ENCODE measurements at places on chromosomes 13 and 19.

- no peak for DNase-seq
These were observed 71.5 kb downstream of the KCTD15 start for GRCh38 chr19:33868076-33868735.

GRCh38 chr19:6412447-6413091 lies 12.0 kb downstream of the KHSRP start:
- DNase-seq, result no peak

GRCh38 chr13:94063096-94063495 lies 416.4 kb downstream of the DCT start:
- no peak for DNase-seq

DNA sequence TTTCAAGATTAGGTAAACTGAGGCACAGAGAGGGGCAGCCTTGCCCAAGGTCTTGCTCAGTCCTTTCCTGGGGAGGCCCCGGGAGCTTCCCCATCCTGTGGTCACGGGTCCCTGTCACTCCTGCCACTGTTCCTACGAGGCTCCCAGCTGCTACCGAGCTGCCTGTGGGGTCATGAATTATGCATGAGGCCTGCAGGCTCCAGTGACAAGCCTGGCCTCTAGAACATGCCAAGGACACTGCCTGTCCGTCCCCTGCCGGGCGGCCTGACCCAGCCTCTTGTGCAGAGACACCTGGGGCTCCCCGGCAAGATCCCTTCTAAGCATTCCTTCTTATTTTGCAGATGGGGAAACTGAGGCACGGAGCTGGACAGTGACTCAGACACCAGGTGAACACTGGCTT lies 2.7 kb downstream of the FCHO1 start:
- peak; percentile 36 for DNase-seq

DNA sequence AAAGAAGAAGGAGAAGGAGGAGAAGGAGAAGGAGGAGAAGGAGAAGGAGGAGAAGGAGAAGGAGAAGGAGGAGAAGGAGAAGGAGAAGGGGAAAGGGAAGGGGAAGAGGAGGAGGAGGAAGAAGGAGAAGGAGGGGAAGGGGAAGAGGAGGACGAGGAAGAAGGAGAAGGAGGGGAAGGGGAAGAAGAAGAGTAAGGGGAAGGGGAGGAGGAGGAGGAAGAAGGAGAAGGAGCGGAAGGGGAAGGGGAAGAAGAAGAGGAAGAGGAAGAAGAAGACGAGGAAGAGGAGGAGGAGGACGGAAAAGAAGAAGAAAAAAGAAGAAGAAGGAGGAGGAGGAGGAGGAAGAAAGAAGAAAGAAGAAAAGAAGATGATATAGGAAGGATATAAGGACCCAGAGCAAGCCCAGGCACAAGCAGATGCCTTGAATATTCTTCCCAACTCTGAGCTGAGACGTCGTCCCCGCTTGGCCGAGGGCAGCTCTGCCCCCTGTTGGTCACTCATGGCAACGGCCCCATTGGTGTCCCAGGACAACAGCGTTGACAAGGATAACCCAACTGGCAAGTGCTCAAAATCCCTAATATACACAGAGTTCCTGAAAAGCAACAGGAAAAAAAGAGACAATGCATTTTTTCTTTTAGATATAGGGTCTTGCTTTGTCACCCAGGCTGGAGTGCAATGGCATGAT lies 30.6 kb upstream of the IGSF23 start:
- no peak for DNase-seq

DNA sequence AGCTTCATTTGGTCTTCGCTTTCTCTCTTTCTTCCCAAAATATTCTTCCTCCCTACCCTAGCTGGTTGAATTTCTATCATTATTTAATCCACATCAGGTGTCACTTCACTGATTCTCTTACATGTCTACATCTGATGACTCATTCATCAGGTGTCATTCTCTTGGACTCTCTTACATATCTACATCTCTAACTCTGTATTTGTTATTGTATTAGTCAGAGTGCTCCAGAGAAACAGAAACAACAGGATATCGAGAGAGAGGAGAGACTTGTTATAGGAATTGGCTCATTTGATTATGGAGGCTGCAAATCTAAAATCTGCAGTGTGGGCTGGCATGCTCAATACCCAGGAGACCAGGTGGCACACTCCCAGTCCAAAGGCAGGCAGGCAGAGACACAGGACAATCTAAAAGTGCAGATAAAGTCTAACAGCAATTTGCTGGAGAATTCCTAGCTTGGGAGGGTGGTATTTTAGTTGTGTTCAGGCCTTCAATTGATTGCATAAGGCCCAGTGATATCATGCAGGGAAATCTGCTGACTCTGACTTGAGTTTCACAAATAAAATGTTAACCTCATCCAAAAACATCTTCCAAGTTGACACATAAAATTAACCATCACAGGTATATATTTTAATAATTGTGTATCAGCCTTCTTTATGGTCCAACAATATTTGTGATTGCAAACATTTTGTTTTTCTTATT lies 541.4 kb upstream of the SLITRK5 start:
- no peak for DNase-seq

GRCh38 chr13:41565846-41566245 lies 108.5 kb downstream of the RGCC start:
- DNase-seq, result no peak

GRCh38 chr13:42331009-42331408 lies 59.1 kb downstream of the AKAP11 start:
- DNase-seq, result no peak

DNA sequence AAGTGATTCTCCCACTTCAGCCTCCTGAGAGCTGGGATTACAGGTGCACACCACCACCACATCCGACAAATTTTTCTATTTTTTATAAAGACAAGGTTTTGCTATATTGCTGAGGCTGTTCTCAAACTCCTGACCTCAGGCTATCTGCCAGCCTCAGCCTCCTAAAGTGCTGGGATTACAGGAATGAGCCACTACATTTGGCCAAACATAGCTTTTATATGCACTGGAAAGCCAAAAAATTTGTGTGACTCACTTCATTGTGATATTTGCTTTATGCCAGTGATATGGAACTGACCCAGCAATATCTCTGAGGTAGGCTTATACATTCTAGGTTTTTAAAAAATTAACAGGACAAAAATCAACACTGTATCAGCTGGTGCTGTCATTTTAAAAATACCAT lies 26.8 kb upstream of the ACOD1 start:
- DNase-seq, result no peak

DNA sequence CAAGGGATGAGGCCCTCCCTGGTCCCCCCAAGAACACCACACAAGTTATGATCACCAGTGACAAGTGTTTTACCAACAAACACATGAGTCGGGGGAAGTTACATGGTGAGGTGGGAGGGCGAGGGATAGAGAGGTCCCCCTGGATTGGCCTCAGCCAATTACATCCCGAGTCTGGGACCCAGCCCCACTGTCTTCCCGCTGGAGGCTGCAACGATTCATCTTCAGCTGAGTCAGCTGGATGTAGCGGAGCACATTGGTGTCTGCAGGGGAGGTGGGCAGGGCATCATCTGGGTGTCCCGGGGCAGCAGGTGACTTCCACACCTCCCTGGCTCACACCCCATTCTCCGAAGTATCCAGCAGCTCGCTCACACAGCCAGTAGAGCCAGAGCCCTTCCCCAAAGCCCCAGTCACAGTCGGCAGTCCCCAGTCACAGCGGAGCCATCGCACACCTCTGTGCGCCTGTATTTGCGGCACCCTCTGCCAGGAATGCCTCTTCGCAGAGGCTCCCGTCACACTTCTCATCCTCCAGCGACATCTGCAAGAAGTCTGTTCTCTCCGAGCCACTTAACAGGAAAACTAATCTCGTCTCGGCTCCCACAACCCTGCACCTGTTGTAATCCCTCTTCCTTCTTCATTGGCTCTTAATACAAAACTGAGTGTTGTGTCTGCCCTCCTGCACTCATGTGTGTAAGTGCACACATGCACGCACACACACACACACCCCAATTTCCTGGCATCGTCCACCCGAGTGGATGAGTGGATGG lies 2.0 kb downstream of the TTC9B start:
- DNase-seq, result no peak

DNA sequence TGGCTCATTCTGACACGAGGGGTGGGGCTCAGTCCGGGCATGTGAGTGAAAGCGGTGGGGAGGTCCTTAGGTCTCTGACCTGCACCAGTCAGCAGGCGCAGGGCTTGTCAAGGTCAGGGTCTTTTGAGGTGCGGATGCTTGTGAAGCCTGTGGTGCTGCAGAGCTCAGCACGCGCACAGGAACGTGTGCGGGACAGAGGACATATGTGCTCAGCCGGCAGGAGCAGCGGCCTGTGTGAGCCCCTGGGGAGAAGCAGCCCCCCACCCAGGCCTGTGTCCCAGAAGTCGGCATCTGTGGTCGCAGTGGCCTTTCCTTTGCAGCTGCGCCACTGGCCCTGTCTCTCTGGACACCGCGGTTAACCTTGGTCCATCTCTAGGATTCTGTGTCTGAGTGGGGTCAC lies 30.9 kb downstream of the ATP4B start:
- no peak for DNase-seq

GRCh38 chr13:44609137-44609536 lies 33.0 kb upstream of the TSC22D1 start:
- no peak for DNase-seq

DNA sequence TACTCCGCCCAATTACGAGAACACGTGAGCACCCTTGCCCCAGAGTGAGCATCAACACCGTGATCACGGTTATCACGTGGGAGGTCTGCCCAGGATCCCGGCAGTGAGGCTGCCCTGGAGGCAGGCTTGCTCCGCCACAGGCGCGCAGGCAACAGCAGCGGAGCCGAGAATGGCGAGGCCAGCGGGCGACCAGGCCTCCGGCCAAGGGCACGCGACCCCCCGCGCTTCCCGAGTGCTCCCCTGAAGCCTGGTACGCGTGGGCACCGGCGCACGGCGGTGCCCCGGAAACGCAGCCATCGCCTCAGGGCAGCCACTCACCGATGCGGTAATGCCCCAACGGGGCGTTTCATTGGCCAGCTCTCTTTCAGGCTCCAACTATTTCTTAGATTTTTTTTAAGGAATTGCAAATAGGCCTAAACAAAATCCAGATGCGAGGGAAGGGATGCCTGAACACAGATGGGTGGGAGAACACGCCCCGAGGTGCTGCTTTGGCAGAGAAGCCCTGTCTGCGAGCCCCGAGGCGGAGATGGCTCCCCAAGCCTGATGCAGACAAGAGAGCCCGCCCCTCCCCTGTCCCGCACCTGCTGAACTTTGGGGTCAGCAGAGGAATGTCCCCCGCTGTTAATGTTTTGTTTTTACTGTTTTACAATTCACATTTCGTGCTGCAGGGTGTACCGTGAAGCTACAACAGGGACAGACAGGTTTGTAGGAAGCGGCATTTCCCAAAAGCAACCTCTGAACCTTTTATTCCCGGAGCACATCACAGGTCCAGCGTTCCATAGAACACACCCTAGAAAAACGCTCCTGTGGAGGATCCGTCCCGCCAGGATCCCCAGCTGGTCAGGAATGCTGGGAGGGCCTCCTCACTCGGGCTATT lies 132.7 kb downstream of the ZDHHC20 start:
- DNase-seq, result no peak

DNA sequence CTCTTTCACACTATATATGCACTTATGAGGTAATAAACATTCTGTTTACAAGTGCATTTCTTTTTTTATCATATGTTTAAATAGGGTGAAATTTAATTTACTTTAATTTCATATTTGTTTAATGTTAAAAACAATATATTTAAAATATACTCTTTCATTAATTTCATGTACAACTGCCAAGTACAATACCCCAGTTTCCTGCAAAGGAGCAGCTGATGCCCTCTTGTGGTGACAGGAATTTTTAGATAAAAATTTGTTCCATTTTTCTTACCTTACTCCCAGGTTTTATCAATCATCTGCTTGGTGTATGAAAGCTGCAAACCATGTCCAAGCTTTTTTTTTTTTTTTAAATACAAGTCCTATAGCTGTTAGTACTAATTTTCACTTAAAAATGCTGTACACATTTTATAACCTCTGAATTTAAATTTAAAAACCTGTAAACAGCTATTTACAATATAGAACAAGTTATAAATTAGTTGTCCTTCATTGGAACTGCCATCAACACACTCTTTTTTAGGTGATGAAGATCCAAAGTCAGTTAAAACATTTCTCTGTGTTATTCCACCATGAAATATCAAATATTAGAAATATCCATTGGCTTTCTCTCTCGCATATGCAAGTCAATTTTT lies 4.9 kb downstream of the PCDH20 start:
- no peak for DNase-seq

DNA sequence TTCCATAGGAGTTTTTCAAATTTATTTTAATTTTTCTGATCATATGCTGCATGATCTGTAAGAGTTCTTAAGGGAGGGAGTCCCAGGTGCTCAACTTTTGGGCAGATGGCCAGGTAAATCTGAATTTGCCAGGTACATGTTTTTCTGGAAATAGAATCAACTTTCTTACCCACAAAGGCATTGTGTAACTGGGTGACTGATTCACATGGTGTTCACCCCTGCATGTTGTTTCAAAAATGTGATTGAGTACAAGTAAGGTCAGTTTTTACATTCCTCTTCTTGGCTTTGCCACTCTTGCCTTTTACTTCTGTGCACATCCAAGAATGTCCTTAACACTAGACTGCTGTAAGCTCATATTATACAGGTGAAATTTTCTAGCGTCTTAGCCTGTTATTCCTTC lies 30.4 kb downstream of the RB1 start:
- no peak for DNase-seq

DNA sequence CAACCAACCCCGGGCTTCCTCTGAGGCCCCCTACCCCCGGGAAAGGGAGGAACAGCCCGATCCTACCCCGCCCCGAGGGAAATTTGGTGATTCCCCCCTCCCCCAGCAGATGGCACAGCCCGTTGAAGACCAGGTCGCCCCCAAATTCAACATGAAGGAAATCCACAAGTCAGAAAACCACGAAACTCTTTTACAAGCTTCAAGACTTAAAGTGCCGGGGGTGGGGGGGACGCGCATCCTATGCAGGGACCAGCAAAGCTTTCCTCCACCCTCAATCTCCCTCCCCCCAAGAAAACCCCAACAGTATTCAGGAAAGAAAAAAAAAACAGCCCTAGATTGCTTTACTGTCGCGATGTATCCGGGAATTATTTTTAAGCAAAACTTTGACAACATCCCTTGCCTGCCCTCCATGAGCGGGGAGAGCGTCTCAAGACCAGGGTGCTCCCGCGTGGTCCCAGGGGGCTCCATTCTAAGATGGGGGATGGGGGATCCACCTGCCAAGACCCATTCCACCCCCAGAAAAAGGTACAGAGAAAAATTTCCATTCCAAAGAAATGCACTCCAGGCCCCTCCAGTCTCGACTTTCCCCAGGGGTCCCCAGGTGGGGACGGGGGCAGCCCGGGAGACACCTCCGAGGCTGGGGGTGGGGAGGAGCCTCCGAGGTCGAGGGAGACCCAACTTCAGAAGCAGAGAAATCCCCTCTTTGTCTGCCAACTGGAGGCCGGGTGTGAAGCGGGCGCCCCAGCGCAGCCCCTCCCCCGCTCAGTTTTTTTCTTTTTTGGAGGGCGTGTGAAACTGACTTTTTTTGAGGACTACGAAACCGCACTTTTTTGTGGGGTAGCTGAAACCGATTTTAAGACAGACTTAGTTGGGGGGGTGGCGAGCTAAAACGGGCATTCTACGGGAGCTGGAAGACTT lies 1.5 kb downstream of the TCF3 start:
- DNase-seq, result no peak

DNA sequence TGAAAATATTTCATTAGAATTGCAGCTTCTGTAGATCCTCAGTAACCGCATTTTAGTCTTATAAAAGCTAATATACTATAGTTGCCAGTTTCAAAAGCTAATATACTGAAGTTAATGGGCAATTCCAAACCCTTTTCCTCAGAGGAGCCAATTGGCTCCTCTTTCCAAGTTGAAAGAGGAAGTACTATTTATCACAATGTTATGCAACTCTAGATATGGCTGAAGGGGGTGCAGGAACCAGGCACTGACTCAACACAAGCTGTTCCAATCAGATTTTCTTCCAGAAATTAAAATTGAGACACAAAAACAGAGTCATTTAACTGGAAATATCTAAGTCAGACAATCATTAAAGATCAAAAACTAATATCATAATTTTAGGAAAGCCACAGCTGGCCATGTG lies 258.9 kb downstream of the PCDH20 start:
- DNase-seq, result no peak

All from amygdala (tissue), 56 donors.